Chondrocyte (in vitro differentiated cells): ENCODE measurements at places on chromosomes 6 and 20.

DNA sequence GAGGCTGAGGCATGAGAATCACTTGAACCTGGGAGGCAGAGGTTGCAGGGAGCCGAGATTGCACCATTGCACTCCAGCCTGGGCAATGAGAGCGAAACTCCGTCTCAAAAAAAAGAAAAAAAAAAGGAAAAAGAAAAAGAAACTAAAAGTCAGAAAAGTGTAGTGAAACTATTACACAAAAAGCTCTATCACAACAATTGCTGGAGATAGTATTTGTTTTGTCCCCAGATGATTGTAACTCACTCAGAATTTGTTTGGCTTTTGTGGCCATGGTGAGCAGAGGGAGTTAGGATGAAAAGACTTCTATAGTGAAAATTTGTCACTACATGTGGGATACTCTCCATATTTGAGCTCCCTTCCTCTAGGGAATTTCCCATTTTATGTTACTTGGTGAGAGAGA, 5.2 kb upstream of the GOPC start:
- H3K4me1 ChIP-seq, result peaks cover 7% of the 10 kb centered on the region
- no peak overlapping the region for H3K4me3 ChIP-seq
- peaks cover 3% of the 10 kb centered on the region for H3K27me3 ChIP-seq
- no peak for DNase-seq
- H3K27ac ChIP-seq, result no peak overlapping the region

DNA sequence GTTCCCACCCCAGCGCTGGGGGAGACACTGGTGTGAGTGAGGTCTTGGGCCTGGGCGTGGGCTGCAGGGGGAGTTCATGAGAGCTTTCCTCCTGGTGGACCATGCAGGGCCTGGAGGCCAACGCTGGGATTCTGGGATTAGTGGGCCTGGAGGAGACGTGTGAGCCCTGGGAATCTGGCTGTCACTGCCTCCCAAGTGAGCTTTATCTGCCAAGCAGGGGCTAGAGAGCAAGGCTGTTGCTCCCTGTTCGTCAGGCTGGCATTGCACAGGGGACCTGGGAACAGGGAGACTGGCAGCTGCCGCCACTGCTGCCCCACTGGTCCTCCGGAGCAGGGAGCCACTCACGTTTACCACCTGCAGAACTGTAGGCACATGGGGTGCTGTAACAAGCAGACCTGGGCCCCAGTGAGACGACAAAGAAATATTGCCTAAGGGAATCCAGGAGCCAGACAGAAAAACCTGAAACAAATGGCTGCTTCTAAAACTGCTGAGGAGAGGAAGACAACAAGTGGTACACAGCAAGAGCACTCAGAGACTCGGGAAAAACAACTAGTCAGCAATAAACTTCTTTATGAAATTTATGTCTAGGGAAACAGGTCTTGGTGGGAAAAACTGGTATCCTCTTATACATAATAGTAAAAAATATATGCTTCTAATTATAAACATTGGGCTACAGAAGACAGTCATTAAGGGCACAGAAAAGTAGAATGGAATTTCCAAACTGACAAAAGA, 45.2 kb downstream of the PPP1R3G start:
- H3K4me3 ChIP-seq, result no peak overlapping the region
- no peaks in the 10 kb centered on the region for H3K27me3 ChIP-seq
- H3K36me3 ChIP-seq, result no peaks in the 10 kb centered on the region
- H3K4me1 ChIP-seq, result peaks cover 24% of the 10 kb centered on the region
- H3K27ac ChIP-seq, result no peak overlapping the region

GRCh38 chr6:143026696-143027449, 33.8 kb upstream of the AIG1 start:
- H3K27me3 ChIP-seq, result peaks cover 1% of the 10 kb centered on the region
- no peak overlapping the region for H3K4me3 ChIP-seq
- no peak overlapping the region for H3K27ac ChIP-seq

- H3K27ac ChIP-seq, result no peak overlapping the region
- H3K4me1 ChIP-seq, result peaks cover 15% of the 10 kb centered on the region
- no peak for DNase-seq
- H3K4me3 ChIP-seq, result no peak overlapping the region
- H3K36me3 ChIP-seq, result no peaks in the 10 kb centered on the region
Observed at GRCh38 chr6:127199470-127199869, 67.2 kb upstream of the RNF146 start.

- no peak for DNase-seq
- H3K27me3 ChIP-seq, result no peaks in the 10 kb centered on the region
- no peak overlapping the region for H3K4me3 ChIP-seq
- peaks cover 20% of the 10 kb centered on the region for H3K36me3 ChIP-seq
- H3K27ac ChIP-seq, result peak overlapping the region; percentile 22
Observed at GRCh38 chr6:151402228-151402627, 10.9 kb upstream of the ZBTB2 start.

DNA sequence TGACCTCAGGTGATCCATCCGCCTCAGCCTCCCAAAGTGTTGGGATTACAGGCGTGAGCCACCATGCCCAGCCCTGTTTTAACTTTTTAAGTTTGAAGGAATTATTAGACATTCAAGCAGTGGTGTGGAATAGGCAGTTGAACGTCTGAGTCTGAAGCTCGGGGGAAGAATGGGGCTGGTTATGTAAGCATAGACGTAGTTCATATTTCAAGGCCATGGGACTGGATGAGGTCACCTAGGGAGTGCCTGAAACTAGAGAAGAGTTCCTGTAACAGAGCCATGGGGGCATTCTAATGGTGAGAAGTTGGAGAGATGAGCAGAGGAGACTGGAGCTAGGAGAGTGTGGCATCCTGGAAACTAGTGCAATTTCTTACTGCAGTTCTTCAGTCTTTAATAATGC, 6.4 kb downstream of the CDKAL1 start:
- no peak overlapping the region for H3K4me3 ChIP-seq
- H3K4me1 ChIP-seq, result peaks cover 25% of the 10 kb centered on the region
- H3K36me3 ChIP-seq, result peaks cover 2% of the 10 kb centered on the region
- no peak for DNase-seq
- H3K27me3 ChIP-seq, result no peaks in the 10 kb centered on the region

DNA sequence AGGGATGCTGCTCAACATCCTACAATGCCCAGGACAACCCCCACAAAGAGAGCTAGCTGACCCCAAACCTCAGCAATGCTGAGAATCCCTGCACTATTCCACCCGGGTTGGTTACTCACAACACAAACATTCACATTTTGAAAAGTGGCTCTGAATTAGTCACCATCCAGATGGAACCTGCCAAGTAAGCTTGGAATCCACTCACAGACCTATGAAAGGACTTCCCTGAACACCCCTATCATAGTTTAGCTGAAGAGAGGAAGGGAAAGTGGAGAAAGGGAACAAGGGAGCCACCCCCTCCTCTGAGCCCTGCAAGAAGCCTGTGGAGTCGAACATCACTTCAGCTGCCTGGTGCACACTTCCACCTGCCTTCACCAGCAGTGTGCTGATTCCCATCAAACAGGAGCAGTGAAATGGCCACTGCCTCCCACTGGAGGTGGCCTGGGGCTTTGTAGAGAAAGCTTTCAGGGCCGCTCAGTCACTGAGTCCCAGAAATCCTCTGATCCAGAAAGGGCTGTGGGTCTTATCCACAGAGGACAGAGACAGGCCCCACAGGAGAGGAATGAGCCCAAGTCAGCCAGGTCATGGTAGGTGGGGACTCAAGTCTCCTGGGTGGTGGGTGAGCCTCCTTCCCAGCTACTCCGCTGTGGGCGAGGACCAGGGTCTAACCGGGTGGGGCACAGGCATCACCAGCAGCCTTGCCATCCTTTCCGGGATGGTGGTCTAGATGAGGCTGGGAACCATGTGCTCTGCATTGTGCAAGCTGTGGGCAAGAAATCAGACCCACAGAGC, 203.7 kb downstream of the SYNDIG1 start:
- DNase-seq, result peak; percentile 61
- H3K27ac ChIP-seq, result peak overlapping the region; percentile 91
- H3K4me3 ChIP-seq, result no peak overlapping the region
- no peaks in the 10 kb centered on the region for H3K27me3 ChIP-seq

- H3K36me3 ChIP-seq, result peaks cover 3% of the 10 kb centered on the region
- no peak overlapping the region for H3K4me3 ChIP-seq
- DNase-seq, result no peak
- H3K27me3 ChIP-seq, result no peaks in the 10 kb centered on the region
Observed at GRCh38 chr20:45323731-45324130, 15.6 kb upstream of the MATN4 start.

- no peak for DNase-seq
- H3K27ac ChIP-seq, result no peak overlapping the region
- no peaks in the 10 kb centered on the region for H3K4me1 ChIP-seq
- no peaks in the 10 kb centered on the region for H3K27me3 ChIP-seq
Observed at GRCh38 chr20:11738852-11739251, 178.8 kb upstream of the BTBD3 start.
